ENCODE measurements at places on chromosomes 5 and 9.

GRCh38 chr9:27618066-27618465, 44.8 kb upstream of the C9orf72 start:
- DNase-seq = no peak

- DNase-seq = no peak
Observed at GRCh38 chr5:147782110-147783028, at the start of gene JAKMIP2. JAKMIP2 (minus strand) TSS chr5:147782728; CDS start chr5:147671806, 110,922 bp downstream.

DNA sequence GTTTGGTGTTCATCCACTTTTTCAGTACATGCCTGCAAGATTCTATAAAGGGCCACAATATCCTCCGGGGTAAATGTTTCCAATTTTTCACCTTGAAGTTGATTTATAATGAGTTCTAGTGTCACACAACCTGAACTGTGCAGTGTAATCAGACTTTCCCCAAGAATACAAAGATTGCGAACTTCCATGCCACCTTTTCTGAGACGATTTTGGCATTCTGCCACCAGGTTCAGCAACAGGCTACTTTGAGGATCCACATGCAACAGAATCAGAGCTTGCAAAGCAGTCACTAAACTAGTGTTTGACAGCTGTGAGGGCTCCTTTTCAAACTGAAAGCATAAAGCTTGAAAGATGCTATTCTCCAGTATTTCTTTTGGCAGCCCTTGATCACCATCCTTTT, 1.6 kb downstream of the FASTKD3 start:
- DNase-seq = no peak

- no peak for DNase-seq
Observed at GRCh38 chr5:172740428-172741205, 30.4 kb downstream of the DUSP1 start.

DNA sequence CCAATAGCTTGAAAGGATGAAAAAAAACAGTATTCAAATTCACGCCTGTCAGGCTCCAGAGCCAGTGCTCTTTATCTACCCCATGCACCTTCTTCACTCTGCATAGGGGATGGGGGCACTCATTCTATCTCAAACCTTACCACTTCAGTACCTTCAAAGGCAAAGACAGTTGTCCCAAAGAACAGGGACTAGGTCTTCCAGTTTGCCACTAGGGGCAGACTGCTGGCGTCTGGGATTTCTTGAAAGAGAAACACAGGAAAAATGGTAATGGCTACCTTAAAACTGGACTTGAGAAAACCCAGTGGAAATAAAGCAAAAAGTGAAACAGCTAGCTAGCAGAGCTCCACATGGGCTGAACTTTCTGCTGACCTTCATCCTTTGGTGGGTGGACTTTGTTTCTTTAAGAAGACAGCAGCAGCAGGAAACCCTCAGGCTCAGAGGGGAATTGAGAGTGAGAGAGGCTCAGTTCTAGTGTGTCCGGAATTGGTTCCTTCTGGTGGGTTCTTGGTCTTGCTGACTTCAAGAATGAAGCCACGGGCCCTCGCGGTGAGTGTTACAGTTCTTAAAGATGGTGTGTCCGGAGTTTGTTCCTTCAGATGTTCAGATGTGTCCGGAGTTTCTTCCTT, 41.0 kb upstream of the SLC36A1 start:
- DNase-seq = peak; percentile 16

DNA sequence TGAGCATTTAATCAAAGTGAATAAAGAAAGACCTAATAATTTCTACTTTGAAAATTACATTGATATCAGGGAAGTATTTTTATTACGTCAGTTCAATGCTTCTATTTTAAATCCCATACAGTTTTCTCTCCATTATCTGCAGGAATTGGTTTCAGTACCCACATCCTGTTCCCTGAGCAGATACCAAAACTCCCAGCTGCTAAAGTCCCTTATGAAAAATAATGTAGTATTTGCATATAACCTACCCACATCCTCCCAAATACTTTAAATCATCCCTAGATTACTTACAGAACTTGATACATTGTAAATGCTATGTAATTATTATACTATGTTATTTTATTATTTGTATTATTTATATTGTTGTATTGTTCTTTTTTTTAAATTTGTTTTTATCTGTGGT, 125.4 kb upstream of the MINAR2 start:
- DNase-seq = no peak

DNA sequence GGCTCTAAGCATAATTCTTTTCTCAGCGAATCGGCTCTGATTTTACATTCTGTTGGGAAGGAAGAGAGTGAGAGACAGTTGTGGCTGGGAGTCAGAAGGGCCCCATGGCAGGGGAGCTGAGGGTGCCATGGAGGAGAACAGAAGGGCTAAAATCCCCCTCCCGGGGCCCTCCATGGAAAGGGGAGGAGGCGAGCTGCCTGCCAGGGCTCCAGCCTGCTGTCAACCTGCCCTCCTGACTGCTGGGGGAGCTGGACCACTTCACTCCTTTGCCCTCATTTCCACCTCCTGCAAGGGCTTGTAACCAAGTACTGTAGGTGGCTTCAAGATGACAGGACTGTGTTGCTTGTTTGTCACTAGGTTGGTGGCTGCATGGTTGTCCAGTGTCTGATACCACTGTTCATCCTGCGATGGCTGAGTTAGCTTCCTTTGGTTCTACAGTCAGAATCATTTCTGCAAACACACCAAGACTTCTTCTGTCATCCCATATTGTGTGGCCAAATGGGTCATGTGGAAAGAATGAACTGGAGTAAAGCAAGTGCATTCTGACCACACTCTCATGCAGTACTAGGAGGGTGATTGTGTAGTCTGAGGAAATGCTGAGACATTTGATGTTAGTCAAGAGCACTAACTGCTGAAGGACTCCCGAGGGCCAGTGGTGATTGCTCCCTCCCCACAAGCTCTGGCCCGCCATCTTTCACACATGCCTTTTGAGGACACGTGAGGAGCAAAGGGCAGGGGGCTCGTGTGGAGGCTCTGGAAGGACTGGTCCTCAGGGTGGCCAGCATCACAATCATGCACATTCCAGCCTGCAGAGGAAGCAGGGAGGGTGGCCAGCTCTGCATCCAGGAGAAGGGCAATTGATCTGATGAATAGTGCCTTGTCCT, 307.2 kb downstream of the GADD45G start:
- no peak for DNase-seq

- DNase-seq = no peak
Observed at GRCh38 chr5:44495280-44495679, 106.1 kb upstream of the FGF10 start.

GRCh38 chr9:129687391-129687790, 21.9 kb downstream of the PRRX2 start:
- DNase-seq = no peak

GRCh38 chr5:10772901-10773585, 12.0 kb upstream of the DAP start:
- DNase-seq = no peak

DNA sequence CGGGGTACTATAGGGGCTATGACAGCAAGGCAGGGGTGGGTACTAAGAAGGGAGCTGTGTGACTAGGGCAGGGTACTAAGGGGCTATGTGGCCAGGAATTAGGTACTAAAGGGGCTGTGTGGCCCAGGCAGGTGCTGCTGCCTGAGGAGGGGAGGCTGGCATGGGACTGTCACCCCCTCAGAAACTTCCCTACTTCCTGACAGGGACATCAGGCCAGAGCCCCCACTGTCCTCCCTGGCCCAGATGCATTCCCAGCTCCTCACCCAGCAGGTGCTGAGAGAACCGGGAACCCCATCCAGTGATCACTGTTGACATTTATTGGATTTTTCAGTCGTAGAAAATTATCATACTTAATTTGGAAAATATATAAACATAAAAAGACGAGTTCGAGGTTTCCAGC, 26.6 kb downstream of the IRX2 start:
- no peak for DNase-seq

GRCh38 chr5:173941758-173942401, 47.1 kb upstream of the C5orf47 start:
- DNase-seq = no peak

GRCh38 chr5:157819502-157820115, 39.3 kb downstream of the CLINT1 start:
- DNase-seq = no peak

DNA sequence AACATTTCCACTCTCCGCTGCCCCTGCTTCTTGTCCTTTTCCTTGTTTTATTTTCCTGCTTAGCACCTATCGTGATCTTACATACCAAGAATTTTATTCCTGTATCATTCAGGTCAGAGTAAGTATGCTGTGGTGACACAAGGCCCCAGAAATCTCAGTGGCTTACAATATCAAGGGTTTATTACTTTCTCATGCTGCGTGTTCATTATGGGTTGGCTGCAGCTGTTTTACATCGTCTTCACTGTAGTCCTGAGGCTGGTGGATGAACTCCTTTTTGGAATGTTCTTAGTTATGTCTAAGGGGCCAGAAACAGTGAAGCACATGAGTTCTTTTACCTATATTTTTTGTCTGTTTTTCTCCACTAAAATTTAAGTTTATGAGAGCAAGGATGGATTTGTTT, 51.2 kb downstream of the FCHO2 start:
- no peak for DNase-seq

DNA sequence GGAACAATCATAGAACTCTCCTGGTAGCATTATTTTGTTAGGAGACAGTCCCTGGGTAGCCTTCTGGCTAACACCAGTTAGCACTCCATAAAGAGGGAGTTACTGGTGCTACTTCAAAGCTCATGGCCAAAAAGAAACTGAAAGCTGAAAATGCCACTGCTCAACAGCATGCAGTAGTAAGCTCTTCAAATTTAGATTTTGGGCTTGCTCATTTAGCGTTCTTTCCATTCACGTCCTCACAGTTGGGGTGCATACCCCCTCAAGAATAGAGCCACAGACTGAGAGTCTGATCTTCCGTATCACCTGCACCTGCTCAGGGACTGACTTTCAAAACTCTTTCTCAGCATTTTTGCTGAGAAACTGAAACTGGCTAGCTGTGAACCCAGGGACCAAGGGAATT, 24.7 kb downstream of the NTRK2 start:
- DNase-seq = no peak

Measured in HuH-7.5 (cell line).